ENCODE measurements at places on chromosomes 5 and 9. TPM values are rescaled to one million over a fixed set of nuclear protein-coding genes. Genes with fewer than 3 reads are reported as not detected.

- no peak for DNase-seq
Observed at GRCh38 chr5:158022837-158023236, 163.9 kb upstream of the CLINT1 start.

DNA sequence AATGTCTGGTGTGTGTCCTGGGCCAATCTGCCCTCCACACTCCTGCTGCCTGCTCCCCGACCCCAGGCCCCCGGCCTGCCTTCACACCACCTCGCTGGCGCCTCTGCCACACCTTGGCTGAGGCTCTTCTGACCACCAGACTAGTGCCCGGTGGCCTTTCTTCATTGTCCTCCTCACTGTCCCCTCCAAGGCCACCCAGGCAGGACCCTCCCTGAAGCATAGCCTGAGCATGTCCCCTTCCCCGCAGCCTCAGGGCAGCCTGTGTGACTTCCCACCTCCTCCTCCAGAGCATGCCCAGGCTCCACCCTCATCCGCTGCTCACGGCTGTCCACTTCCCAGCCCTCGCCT is 154.6 kb downstream of the OLFM1 start:
- no peak for DNase-seq

DNA sequence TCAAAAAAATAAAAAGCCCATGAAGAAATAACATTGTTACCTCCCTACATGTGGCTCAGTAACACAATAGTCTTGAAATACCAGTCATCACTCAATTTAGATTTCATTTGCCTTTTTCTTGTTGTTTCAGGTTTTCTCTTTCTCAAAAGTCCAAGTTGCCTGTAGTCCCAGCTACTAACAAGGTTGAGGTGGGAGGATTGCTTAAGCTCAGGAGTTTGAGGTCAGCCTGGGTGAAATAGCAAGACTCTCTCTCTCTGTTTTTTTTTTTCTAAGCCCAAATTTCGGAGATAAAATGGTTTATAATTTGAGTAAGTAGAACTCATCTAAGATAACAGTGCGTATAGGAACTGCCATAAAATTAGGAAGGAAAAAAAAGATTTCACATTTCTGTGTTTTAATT is 17.5 kb upstream of the NDUFS4 start:
- DNase-seq = no peak

Gene AIF1L
- total RNA-seq = 16.3 TPM

DNA sequence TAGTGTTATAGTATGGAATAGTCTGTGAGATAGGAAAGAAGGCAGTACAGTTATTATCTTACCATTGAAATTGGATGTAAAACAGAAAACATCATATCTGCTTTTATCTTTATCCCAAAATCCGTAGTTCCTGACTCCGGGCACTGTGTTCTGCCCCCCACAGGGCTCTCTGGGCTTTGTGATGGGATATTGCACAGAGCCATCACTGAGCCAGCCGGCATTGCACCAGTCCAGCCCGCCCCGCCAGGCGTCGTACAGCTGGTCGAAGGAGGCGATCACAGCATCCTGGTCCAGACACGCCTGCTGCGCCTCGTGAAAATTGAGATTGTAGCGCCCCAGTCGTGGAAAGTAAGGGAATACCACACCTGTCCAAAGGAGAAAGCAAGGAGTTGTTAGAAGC is 76.4 kb downstream of the HAPLN1 start:
- no peak for DNase-seq

Gene CORO2A
- total RNA-seq = 5.5 TPM

- DNase-seq = no peak
Observed at GRCh38 chr5:30908356-30908755, 285.1 kb upstream of the CDH6 start.

GRCh38 chr9:136542241-136543040 is 3.4 kb downstream of the NOTCH1 start:
- no peak for DNase-seq

Gene PCDHB10
- 10.3 TPM for total RNA-seq

Data from endothelial cell (in vitro differentiated cells).